ENCODE measurements at places on chromosomes 7 and 10.

DNA sequence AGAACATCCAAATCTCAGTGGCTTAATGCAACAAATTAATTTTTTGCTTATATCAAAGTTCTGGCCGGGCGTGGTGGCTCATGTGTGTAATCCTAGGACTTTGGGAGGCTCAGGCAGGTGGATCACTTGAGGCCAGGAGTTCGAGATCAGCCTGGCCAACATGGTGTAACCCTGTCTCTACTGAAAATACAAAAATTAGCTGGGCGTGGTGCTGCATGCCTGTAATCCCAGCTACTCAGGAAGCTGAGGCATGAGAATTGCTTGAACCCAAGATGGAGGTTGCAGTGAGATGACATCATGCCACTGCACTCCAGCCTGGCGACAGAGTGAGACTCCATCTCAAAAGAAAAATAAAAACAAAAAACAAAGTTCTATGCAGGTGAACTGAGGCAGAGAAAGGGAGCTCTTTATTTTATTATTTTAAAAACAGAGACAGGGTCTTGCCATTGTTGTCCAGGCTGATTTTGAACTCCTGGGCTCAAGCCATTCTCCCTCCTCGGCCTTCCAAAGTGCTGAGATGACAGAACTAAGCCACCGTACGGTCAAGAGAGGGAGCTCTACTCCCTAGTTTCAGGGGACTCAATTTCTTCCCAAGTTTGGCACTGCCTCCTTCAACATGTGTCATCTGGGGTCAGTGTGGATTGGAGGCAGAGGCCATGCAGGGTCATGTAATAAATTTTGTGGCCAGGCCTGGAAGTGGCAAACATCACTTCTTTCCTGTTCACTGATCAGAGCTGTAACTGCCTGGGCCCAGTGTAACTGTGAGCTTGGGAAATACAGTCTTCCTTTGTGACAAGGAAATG, 2.4 kb downstream of the ADCK2 start:
- DNase-seq: no peak

GRCh38 chr10:85986777-85987176, 379.8 kb downstream of the GRID1 start:
- DNase-seq: no peak

DNA sequence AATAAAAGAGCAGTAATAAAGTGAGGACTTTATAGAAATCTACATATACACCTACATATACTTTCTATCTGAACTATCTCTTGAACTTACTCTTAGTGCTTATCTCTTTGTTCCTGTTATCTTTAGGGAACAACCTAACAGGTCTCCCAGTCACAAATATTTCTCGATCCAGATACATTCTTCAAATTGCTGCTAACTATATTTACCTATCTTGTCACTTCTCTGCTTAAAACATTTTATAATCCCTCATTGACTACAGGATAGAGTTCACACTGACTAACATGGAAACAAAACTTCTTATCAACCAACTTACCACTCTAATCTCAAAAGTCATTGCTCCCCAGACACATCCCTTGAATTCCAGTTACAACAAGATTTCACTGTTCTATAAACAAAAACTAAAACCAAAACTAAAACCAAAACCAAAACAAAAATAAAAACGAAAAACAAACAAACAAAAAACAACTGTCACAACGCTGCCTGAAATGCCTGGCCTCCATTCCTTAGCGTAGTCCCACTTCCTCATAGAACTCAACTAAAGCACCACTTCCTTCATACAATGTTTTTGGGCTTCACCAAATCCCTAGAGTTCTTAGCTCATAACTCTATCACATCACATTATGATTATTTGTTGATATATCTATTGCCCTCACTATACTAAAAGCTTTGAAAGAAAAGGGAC, 134.7 kb downstream of the SEMA3D start:
- DNase-seq: no peak

DNA sequence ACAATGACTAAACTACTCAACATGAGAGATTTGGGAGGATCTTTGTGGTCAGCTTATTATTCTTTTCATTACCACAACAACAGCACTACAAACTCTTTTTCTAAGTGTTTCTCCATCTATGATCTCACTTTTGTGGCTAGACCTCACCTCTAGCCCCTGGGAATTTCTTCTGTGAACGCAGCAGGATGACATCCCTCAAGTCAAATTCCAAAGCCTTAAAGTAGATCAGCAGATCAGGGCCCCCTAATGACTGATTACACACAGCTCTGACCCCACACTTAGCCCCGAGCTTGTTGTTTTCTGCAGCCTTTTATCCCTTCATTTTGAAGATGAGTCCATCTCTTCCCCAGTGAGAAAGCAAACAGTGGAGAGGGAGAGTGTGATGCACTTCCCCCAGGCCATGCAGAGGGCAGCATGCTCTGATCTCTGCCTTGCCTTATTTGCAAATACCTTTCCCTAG, 27.3 kb downstream of the TFAM start:
- DNase-seq: no peak

DNA sequence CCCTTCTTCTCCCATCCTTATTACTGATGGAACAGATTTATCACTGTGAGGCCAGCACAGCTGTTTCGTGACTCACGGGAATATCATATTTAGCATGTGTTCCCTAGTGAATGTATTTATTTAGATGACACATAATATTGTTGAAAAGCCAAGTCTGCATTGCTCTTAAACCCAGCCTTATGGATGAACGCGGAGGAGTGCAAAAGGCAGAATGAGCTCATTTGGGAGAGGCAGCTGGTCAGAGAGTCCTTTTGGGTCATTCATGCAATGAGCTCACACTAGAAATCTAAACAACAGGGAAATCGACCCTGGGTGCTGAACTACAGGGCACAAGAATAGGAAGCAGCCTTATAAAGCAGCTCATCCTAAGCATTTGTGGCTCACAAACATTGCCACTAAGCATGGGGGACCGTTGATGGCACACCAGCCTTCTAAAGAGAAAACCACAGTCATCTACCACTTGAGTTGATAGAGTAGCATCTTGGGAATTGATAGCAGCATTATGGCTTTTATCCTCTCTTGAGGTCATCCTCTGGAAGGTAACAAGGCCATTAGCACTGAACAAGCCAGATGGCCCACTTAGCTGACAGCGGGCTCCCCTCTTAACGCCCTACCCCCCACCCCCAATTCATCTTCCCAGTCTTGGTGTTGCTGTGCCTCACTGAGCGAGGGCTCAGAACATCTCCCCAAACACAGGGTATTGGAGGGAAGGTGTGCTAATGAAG, 32.9 kb upstream of the SDK1 start:
- DNase-seq: peak; percentile 100

DNA sequence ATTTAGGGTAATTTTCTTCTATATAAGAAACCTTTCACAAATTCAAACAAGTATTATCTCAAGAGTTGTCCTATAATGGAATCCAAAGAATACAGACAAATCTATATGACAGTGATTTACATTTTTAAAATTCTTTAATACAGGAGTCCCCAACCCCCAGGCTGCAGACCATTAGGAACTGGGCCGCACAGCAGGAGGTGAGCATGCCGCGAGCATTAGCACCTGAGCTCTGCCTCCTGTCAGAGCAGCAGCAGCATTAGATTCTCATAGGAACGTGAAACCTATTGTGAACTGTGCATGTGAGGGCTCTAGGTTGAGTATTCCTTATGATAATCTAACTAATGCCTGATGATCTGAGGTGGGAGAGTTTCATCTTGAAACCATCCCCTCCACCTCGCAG, 37.7 kb downstream of the SNX13 start:
- no peak for DNase-seq

DNA sequence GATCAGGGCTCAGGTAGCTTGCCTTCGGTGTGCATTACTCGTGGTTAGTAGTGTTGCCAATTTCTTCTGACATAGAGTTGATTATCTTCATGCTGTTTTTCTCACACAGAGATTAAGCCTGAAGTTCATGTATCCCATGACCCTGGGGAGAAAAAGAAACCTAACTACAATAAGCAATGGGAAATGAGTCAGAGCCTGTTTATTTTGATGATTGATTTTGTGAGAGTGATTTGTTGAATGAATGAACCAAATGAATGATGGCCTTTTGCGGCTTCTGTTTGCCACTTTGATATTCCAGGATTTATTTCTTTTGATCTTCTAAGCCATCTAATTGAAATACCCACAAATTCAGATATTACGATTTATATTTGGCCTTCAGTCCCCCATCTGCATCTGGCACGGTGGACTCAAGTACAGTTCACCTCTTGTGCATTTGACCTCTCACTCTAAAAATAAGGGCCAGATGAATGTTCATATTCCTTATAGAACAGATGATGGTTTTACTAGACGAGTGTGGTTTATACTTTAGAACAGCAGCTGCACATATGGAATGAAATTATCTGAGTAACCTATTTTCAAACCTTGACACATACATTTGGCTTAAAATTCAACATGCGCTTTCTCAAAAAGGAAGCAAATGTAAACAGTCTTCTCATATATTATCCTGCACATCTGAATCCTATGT, 110.7 kb downstream of the PLCE1 start:
- no peak for DNase-seq

GRCh38 chr7:21462081-21462480, 34.2 kb downstream of the SP4 start:
- DNase-seq: no peak

DNA sequence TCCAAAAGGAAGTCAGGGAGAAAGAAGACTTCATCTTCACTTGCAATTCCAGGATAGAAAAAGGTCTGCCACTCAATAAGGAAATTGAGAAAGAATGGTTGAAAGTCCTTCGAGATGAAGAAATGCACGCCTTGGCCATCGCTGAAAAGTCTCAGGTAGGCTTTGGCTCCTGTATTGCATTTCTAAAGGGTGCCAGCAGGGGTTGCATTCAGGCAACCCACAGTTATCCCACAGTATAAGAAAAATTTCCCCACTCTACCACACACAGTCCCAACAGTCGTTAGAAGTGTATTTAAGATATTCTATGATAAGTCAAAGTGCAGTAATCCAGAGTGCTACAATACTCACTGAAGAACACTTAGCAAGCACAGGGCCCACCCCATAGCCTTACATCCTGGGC, 93.4 kb upstream of the FGL2 start:
- no peak for DNase-seq

GRCh38 chr7:24795407-24795767, 38.1 kb upstream of the GSDME start:
- no peak for DNase-seq

DNA sequence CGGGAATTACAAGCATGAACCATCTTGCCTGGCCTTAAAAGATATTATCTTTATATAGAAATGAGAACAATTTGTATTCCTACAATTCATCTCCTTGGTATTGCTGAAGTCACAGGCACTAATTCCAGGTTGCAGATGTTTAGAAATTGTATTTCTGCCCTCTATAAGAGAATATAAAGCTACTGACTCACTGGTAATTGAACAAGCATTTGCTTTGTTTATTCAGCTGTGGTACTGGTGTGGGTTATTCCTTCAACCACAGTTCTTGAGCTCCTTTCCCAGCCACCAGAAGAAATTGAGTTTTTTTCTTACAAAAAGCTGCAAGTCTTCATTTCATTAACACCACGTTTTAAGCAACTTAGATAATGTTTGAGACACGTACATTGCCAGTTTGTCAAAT, 29.0 kb upstream of the MPP7 start:
- no peak for DNase-seq

GRCh38 chr7:50771120-50772002, 11.3 kb downstream of the GRB10 start:
- DNase-seq: no peak

GRCh38 chr10:70130878-70131559, 1.6 kb downstream of the AIFM2 start:
- no peak for DNase-seq

DNA sequence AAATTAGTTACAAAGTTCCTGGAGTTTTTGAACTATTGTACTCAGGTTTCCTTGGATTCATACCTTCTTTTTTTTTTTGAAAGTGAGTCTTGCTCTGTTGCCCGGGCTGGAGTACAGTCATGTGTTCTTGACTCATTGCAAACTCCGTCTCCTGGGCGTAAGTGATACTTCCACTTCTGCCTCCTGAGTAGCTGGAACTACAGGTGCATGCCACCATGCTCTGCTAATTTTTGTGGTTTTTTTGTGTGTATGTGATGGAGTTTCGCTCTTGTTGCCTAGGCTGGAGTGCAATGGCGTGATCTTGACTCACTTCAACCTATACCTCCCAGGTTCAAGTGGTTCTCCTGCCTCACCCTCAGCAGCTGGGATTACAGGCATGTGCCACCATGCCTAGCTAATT, 22.3 kb downstream of the MCM10 start:
- DNase-seq: no peak

- DNase-seq: no peak
Measured at GRCh38 chr7:28787106-28787505, 171.0 kb downstream of the TRIL start.

GRCh38 chr10:126502441-126502840, 114.2 kb upstream of the ADAM12 start:
- no peak for DNase-seq

DNA sequence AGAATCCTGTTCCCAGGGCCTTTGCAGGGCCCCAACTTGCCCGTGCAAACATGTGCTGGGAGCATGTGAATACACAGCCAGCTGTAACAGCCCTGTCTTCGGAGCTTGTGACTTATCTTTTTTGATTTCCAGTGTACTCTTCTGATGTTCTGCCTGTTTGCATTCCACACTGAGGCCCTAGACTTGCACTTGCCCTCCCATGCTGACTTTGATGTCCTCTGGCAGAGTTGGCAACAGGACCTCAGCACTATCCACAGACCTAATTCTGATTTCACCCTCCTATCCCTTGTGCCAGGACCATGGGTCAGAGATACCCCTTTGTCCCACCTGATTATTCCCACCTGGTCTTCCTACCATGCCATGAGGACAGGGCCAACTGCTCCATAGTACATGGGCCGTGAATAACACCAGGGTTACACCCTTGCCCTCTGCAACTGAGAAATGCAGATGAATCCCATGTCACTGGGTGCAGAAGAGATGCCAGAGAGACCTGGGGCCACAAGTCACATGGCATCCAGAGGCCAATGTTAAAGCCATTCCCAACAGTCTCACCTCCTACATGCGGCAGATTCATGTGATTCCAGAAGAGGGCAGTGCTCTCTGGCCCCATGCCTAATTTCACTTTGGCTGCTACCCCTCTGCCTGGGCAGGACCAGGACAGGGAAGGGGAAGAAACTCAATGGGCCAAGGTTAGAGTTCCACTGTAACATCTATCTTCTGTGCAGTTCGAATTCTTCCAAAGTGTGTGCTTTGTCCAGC, 43.0 kb downstream of the SCRN1 start:
- DNase-seq: no peak

DNA sequence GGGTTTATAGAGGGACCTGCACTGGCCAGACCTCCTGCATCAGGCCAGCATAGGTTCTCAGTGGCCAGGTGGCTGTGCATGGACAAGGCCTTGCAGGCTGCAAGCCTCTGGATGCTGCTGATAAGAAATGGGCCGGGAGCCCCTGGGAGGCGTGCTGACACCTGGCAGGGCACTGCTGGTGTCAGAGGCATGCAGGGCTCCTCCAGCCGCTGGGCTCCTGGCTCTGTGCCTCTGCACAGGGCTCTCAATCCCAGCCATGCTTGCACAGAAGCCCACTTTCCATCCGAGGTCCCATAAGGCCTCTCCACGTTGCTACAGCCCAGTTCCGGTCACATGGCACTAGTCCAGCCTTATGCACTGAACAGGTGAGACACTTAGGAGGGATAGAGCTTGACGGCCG, 27.3 kb downstream of the ANTXRL start:
- no peak for DNase-seq

Data from NCI-H187 treated with DMSO at 0.1 percent for 48 hours (cell line).